ENCODE measurements at places on chromosomes 6 and 20.

DNA sequence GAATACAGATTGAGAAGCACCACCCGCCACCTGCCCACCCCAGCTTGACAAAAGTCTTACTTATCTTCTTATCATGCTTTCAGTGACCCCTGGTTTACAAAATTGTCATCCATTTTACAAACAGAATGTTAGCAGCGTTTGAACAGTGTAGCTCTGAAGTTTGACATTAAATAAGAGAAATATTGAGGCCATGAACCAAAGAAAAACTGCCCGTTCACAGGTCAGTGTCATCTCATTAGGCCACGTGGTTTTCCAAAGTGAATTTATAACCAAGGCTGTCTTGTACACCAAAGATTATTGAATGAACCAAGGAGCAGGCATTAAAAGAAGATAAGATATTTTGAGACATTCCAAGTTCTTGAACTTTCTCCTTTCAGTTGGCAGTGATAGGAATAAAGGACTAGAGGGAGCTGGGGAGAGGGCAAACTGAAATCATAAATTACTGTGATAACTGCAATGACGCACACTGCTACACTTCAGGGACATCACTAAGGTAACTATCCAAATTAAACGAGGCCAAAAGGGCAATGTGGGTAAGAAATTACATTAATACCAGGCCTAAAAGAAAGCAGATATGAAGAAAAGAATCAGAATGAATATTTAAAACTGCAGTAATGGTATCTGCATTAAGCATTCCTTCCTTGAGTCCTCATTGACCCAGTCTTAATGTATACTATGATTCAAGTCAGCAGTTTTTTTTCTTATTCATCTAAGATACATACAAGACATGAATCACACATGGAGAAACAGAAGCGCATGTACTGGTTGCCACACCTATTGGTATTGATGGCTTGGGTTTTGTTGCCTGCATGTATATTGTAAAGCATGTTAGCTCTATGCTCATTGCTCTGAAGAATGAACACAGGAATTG lies 159.8 kb upstream of the ARG1 start:
- DNase-seq: no peak

GRCh38 chr6:26233649-26234420 lies 131.2 kb upstream of the BTN3A2 start:
- DNase-seq: no peak

DNA sequence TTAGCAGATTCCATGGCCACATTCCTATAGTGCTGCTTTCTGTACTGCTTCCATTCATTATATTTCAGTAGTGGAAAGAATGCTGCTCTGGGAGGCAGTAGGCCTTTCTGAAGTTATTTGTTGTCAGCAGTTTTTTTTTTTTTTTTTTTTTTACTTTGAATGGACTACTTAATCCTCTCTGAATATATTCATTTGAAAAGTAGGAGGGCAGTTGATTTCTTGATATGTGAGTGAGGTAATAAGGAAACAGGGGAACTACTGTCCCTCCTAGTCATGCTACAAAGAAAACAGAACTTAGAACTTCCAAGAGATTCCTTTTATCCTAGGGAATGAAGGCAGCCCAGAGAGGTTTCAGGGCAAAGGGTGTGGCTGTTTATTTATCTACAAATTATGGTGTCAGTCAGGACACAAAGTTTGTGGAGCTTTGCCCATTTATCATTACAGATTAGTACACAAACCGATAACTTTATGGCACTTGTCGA lies 155.9 kb downstream of the JARID2 start:
- no peak for DNase-seq

GRCh38 chr20:62900052-62900691 lies 26.1 kb downstream of the DIDO1 start:
- DNase-seq: no peak

DNA sequence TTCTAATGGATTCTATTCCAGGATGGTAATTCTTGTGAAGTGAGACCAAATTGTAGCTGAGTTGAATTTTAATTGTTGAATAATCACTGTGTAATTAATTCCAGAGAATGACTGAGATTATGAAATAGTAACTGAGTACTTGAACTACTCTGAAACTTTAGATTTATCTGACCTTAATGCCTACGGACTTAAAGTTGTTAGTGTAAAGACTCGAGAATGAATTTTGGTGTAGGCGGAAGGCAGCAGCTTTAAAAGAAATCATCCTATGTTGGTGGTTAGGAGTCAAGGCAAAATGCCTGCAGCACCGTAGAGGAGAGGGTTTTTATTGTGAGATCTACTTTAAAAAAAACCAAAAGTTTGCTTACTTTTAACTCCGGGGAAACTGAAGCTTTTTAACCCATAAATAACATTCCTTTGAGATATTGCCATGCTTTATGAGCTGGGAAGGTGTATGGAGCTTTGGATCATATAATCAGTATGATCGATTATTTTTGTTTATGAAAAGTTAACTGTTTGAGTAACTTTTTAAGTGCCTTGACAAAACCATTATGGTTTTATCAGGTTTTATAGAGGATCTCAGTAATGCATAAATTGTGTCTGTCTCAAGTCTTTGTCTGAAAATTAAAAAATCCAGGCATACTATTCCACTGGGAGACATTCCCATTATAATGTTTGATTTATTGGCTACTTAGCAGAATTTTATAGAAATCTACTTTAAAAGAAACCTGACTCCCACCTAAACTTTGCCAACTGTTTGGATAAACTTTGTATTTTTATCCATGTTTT lies 46.1 kb downstream of the MYO6 start:
- DNase-seq: no peak

DNA sequence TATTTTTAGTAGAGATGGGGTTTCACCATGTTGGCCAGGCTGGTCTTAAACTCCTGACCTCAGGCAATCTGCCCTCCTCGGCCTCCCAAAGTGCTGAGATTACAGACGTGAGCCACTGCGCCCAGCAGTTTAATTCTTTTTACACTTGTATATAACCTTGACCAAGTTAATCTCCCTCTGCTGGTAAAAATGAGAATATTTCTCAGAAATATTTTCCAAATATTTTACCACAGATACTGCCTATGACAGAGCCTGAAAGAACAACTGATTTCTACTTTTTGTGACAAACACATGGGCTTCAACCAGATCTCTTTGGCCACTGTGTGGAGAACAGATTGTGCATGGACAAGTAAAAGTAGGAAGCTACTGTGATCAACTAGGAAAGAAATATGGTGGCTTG lies 21.2 kb upstream of the NHSL1 start:
- DNase-seq: no peak

- DNase-seq: peak; percentile 41
Observed at GRCh38 chr20:32743237-32744112, at the start of gene COMMD7. Gene COMMD7 (minus strand): TSS chr20:32743467. CDS start chr20:32743391, 76 bp downstream.

- DNase-seq: no peak
Observed at GRCh38 chr6:25487012-25487411, 165.0 kb upstream of the SCGN start.

- DNase-seq: no peak
Observed at GRCh38 chr6:160137130-160137988, 15.7 kb downstream of the SLC22A1 start.

GRCh38 chr20:16474363-16474762 lies 98.9 kb downstream of the KIF16B start:
- no peak for DNase-seq

DNA sequence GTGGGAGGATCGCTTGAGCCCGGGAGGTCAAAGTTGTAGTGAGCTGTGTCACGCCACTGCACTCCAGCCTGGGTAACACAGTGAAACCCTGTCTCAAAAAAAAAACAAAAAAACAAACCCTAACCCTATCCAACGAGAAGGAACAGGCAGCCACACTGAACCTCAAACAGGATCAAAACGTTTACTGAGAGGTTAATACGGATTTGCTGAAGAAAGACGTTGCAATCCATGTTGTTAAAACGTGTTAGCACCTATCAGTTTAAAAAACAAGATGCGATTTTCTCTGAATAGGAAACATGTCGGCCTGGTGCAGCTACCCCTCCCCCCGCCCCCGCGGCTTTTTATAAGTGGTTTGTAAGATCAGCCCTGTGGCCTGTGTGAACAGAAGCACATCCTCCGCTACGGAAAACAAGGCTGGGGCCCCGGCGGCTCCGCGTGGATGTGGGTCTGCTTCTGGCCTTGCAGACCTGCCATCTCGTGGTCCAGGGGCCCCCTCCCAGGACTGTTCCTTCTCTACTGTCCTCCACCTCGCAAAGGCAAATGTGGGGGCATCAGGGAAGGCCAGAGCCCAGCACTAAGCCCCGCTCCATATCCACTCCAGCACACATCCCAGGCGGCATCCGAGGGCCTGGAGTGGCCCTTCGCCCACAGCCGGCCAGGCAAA lies 11.4 kb downstream of the SLC2A4RG start:
- no peak for DNase-seq

GRCh38 chr6:85679445-85680123 lies 36.9 kb upstream of the SYNCRIP start:
- DNase-seq: no peak

- DNase-seq: no peak
Observed at GRCh38 chr6:46011188-46012085, 4.2 kb downstream of the CLIC5 start.

DNA sequence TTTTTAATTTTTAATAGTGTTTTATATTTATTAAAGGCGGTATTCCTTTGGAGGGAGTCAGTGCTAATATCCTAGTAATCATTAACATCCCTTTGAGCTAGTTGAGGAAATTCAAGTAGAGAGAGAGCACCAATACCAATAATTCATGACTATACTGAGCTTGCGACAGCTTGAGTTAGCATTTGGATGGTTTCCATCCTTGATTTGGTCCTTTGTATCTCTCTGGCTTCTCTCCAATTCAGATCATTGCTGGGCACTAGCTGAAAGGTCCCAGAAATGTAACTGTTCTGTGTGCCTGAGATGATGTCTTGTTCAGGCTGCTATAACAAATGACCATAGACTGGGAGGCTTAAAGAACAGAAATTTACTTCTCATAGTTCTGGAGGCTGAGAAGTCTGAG lies 77.0 kb downstream of the RNF144B start:
- no peak for DNase-seq

- DNase-seq: no peak
Observed at GRCh38 chr6:149990212-149990660, 26.5 kb downstream of the ULBP1 start.

DNA sequence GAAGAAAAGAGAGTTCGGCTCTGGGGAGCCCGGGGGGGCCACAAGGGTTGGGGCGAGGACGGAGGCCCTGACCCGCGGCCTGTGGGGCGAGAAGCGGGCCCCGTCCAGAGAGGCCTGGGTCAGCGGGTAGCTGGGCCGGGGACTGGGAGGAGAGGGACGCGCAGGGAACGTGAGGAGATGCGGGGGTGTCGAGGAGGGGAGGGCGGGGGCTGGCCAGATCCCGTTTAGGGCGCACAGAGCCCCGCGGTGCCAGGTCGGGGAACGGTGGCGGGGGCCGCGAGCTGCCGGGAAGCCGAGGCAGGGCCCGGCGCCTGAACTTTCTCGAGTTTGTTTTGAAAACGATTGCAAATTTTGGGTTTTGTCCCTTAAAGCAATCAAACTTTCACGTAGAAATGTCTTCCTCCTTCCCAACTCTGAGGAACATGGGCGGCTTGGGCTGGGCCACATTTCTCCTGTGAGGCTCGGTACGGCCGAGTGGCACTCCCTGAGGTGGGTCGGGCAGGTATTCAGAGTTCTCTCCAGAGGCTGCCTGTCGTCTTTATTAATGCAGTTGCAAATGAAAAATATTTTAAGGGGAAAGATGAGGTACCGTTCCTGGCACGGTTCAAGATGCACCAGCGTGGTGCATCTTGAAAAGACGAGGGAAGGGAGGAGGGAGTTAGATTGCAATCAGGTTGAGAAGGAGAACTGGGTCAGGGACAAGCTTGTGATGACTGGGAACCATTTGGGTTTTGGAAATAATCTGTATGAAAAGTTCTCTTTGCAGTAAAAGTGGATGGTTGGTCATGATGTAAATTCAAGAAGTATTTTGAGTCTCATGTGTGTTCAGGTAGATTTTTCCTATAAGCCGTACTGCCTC lies 972 bp downstream of the RNF8 start:
- DNase-seq: no peak

- DNase-seq: no peak
Observed at GRCh38 chr20:2010533-2010932, 16.7 kb upstream of the PDYN start.

DNA sequence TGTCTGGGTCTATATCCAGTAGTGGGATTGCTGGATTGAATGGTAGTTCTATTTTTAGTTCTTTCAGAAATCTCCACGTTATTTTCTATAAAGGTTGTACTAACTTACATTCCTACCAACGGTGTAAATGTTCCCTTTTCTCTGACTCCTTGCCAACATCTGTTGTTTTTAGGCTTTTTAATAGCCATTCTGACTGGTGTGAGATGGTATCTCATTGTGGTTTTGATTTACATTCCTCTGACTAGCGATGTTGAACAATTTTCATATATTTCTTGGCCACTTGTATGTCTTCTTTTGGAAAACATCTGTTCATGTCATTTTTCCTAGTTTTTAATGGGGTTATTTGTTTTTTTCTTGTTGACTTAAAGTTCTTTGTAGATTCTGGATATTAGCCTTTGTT lies 99.3 kb downstream of the BMP2 start:
- no peak for DNase-seq

DNA sequence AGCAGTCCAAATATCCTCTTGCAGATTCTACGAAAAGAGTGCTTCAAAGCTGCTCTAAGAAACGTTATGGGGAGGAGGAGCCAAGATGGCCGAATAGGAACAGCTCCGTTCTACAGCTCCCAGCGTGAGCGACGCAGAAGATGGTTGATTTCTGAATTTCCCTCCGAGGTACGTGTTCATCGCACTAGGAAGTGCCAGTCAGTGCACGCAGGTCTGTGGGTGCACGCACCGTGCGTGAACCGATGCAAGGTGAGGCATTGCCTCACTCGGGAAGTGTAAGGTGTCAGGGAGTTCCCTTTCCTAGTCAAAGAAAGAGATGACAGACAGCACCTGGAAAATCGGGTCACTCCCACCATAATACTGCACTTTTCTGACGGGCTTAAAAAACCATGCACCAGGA lies 272.1 kb upstream of the DEFB115 start:
- no peak for DNase-seq

GRCh38 chr6:85081102-85081501 lies 316.7 kb upstream of the TBX18 start:
- no peak for DNase-seq

DNA sequence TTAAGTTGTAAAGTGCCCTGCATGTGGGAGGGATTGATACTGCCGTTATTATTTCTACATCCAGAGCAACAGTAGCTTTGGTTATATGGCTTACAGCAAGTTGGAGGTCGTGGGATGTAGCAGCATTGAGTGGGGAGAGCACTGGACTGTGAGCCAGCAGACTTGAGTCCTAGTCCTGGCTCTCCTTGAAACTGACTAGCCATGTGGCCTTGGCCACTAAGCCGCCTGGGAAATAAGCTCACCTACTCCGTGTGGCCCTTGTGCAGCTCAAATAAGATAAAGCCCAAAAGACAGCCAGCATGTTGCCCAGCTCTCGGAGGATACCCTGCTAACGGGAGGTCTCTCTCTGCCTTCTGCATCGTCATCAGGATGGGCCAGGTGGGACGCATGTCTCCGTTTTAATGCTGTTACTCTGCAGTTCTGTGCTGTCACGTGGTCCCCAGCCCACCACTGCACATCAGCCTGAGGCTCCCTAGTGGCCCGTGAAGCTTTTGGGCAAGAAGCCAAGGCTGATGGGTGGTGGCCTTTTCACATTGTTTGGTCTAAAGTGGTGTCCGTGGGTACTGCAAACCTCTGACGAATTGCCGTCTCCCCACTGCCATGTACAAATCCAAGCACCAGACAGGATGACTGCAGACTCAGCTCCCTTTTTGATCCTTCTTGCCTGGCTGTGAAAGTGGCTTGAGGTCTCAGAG lies 7.9 kb downstream of the EPB41L1 start:
- DNase-seq: no peak

GRCh38 chr6:64325093-64325492 lies 689.5 kb downstream of the PHF3 start:
- DNase-seq: no peak

Measured in NCI-H1048 (cell line).